ENCODE measurements at places on chromosomes 1 and 21.

DNA sequence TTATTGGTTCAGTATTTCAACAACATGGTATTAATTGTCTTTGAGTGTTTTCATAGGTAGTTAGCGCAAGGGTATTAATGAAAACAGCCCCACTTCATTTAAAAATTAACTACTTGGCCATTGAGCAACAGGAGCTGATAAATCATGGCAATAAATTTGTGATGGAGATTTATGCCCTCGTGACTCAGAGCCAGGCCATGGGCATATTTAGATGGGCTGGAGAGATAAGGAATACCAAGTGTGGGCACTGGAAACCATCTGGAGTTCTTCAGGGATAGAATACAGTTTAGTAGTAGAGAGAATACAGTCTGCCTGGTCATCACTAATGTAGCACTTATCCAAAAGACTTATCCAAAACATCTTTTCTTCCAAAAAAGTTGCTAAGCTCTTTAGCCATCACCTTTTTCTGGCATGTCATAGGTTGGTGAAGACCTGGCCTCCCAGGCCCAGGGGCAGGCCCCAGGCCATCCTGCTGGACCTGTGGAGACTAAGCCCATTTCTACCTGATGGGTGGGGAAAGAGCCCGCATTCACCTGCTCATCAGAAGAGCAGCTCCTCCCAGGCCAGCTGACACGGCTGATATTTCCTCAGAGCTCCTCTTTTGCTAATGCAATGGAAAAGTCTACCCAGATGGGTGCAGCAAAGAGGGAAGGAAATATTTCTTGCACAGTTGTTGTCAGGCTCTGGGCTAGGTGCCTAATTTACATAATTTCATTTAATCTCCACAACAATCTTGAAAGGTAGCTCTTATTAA is 238.0 kb downstream of the TM2D1 start:
- no peak for DNase-seq

GRCh38 chr1:150696590-150696989 is 364 bp downstream of the GOLPH3L start:
- no peak for DNase-seq

GRCh38 chr1:79355090-79355489 is 348.6 kb upstream of the ADGRL4 start:
- DNase-seq, result no peak

DNA sequence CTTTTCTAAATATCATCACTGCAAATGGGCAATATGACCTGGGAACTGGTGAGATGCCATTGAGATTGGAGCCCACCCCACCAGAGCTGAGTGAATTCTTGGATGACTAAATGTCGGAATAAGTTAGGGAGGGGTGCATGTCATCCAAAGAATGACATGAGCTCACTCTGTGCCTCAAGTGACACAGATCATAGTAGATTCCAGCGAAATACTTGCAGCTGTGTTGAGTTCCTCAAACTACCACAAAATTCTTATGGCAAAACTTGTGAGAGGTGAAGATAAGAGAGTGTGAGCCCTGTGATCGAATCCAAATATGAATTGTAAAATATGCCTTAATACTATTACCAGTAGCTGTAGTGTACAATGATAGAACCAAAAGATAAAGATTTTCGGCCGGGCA is 2.3 kb upstream of the TCP10L start:
- no peak for DNase-seq

DNA sequence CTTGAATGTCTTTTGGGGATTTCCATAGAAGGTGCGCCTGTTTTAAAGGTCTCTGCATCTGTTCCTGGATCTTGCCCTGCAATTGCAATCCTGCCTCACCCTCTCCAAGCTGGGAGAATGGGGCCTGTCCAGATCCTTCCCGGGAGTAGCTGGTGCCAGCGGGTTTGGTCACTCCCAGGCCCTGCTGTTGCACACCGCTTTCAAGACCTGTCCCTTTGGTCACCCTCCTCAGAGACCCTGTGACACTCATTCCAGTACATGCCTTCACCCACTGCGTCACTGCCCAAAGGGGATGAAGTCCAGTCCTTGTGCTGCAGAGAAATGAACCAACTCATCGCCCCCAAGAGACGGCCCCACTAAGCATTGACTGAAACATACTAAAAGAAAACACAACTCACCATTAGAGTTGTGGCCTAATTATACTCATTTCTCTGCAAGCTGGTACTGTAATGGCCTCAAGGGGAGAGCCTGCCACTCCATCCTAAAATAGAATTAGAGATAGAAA is 1.9 kb upstream of the IRF2BP2 start:
- DNase-seq, result peak; percentile 46

DNA sequence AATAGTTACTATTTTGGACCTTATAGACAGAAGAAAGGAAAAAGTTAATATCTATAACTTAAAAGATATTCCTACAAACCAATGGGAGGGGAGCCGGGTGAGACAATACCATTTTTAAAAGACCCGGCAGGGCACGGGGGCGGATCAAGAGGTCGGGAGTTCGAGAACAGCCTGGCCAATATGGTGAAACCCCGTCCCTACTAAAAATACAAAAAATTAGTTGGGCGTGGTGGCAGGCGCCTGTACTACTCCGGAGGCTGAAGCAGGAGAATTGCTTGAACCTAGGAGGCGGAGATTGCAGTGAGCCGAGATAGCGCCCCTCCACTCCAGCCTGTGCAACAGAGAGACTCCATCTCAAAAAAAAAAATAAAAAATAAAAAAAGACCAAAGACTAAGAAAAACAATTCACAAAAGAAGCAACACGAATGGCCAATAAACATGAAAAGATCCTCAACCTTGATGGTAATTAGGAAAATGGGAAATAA is 1.2 kb upstream of the PSMB2 start:
- peak; percentile 16 for DNase-seq

DNA sequence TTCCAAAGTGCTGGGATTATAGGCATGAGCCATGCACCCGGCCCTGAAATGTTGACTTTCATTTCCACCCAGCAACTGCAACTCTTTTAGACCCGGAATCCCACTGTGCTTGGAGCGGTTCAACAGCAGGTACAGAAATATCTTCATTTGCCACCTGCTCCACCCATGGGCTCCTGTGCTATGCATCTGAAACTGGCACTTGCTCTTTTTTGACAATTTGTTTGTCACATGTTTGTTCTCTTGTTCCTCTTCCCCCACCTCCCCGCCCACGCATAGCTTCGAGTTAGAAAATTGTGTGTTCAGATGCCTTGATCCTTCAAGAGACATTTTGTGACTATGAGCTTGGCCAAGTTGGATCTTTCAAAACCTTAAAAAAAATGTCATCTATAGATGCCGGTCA is 2.4 kb upstream of the IFNLR1 start:
- peak; percentile 72 for DNase-seq

DNA sequence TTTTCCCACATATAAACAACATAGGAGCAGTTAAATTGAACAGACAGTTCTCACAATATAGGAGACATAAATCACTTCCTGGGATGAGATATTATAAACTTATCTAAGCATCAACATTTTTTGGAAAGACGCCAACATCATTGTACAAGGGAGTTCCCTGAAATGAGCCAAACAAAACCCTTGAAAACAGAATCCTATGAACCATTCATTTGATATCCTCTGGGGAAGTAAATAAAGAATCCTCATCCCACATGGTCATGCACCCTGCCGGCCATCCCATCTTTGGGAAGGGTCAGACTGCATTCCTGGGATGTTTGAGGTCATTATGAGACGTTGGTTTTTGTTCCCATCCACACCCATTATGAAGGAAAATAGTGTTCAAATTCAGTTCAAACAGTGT is 111.8 kb upstream of the USP25 start:
- DNase-seq, result no peak
